ENCODE measurements at places on chromosomes 1 and 21.

- no peak for DNase-seq
Observed at GRCh38 chr21:33543505-33544129, 779 bp downstream of the SON start.

GRCh38 chr1:67843331-67843730 is 10.1 kb upstream of the GNG12 start:
- no peak for DNase-seq

DNA sequence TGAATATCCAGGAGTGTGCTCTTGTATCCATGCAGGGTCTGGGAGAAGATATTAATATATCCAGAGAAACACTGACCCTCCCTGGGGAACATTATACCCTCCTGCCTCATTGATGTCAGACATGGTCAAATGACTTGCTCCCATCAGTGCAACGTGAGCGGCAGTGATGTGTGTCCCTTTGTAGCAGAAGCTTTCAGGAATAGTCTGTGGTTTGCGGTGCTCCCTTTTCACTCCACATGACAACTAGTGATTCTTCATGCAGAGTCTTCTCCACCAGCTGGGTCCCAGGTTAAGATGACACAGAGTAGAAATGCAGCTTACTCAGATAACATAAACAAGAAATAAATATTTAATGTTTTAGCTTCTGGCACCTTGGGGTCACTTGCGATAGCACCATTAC is 31.9 kb upstream of the LYPD8 start:
- DNase-seq: no peak

GRCh38 chr1:72891976-72892375 is 609.6 kb upstream of the NEGR1 start:
- DNase-seq: no peak

- no peak for DNase-seq
Observed at GRCh38 chr21:18705971-18706370, 302.4 kb upstream of the TMPRSS15 start.

DNA sequence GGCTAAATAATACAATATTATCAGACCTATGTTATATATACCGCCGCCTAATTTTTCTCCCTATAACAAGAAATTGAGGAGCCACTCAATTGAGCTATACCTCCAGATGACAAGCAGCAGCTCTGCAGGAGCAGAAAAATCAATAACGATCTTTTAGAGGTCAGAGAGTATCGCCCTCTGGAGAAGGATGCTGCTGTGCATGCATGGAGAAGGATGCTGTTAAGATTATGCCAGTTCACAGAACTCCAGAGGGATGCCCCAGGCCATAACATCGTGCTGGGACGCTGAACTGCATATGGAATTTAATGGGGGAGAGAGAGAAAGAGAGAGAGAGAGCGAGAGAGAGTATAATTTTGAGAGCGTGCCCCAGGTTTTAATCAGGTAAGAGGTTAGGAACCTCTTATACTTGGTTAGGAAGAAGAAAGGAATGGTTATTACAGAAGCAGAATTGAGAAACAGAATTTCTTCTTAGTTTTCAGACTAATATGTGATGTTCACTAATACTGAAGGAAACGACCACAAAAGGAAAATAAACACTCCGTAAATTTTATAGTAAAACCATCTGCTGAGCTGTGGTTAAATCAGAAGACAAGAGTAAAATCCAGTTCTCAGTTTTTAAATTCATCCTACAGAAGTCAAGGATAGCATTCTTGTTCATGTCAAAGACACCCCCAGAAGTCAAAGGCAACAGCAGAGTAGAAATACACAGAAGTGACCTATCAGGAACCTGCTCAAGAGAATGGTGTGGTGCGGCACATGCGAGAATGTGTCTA is 111.1 kb downstream of the SMYD2 start:
- no peak for DNase-seq

- DNase-seq: peak; percentile 86
Observed at GRCh38 chr1:1907098-1907736, 7.8 kb upstream of the CALML6 start.

DNA sequence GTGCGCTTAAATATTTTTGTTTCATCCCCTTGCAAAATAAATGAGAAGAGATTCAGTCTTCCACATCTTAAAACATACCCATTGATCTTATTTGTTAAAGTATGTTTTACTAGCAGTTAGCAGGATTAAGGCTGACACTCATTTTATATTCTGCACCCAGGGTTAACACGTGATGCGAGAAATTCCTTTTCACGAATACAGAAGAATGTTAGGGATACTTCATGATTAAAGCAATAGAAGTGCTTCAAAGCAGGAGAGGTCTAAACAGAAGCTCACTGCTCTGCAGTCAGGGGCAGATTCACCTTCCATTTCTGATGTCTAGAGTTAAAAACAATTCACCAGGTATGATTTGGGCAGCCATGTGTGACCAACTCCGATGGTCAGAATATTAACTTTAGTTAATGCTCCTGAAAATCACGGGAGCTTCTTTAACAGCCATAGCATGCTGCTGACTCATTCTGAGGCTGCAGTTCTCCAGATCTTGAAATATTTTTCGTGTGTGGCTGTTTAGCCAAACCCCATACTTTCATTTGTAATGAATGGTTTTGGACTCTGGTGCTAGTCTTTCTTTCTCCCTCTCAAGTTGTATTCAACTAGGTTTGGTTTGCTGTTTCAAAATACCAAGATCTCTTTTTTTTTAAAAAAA is 19.7 kb downstream of the BCAR3 start:
- DNase-seq: no peak

- DNase-seq: no peak
Observed at GRCh38 chr1:112457955-112458354, 50.8 kb upstream of the WNT2B start.

- DNase-seq: no peak
Observed at GRCh38 chr1:23481026-23481597, 2.9 kb downstream of the ASAP3 start.

DNA sequence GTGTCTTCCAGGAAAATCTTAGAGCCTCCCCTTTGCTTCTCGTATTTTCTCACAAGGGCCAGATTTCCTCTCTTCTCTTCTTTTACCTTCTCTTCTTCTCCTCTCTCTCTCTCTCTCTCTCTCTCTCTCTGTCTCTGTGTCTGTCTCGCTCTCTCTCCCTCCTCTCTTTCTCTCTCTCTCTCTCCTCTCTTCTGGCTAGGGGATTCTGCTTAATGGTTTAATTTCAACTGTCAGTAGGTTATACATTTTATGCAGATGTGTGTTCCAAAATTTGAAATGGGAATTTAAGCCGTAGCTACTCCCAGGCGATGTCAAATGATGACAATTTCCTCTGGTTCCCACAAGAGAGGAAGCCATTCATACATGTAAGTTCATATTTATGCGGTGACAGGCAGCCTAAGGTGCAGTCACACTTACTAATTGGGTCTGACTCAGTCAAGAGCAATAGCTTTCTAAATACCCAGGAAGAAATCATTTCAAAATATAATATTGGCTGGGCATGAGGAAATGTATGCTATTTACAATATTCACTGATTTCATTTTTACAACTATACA is 1.4 kb downstream of the DSCAM start:
- DNase-seq: no peak

DNA sequence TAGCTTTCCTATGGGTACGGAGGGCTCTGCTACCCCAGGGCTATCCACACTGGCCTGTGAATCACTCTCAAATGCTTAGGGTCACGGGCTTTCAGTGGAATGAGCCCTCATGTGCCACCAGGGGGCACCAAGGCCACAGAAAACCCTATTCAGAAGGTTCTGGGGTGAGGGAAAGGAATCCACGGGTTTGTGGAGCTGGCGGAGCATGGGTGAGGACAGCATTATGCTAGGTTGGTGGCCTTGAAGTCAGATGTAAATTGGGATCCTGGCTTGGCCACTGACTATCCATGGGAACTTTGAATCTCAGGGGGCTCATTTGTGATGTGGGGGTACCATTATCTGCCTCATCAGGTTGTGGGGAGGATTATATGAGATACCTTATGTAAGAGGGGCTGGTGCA is 5.1 kb upstream of the LAMTOR5 start:
- DNase-seq: no peak

DNA sequence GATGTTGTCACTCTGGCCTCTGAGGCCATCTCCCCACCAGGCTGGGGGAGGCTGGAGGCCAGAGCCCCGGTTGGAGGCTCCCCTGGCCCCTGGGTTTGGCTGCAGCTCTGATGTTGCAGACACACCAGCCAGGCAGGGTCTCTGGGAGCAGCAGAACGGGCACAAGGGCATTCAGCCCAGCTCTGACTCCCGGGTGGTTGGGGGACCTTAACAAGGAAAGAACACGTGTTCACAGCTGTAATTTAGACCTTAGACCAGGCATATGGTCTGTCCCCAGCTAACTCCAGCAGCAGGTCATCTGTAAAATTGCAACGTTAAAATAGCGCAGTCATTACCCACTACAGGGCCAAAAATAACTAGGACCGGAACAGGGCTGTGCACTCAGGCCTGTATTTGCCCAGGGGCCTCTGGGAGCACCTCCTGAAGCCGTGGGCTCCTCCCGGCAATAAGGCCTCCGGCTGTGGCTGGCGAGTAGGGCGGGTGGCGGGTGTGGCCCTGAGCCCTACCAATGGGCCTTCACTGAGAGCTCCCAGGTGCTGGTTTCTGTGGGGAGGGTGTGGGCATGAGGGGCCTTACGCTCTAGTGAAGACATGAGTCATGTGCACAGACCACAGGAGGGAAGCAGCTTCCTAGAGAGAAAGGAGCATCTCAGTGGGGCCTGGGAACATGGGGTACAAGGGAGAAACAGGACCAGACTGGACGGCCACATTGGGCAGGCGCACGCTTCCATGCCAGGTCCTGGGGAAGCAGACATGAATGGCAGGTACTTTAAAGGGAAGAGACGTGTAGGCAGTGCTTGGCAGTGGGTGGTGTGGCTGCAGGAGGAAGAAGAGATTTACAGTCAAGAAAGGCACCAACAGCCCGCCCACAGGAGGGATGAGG is 6.1 kb downstream of the LDLRAP1 start:
- DNase-seq: peak; percentile 80

DNA sequence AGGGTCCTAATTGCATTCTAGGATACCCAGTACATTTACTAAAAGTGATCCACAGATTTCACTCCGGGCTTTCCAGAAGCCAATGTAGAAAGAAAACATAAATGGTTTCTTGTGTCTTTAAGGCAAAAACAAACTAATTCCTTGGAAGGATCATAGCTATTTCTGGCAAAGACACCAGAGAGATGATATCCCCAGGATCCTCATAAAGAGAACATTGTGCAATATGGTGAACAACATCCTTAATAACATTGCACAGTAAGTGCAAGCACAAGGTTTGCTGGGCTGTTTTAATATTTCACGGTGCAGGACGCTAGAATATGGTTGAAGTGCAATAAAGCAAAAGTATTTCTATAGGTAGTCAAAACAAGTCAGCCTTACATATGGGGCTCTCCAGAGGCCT is 83.0 kb downstream of the NTPCR start:
- no peak for DNase-seq

DNA sequence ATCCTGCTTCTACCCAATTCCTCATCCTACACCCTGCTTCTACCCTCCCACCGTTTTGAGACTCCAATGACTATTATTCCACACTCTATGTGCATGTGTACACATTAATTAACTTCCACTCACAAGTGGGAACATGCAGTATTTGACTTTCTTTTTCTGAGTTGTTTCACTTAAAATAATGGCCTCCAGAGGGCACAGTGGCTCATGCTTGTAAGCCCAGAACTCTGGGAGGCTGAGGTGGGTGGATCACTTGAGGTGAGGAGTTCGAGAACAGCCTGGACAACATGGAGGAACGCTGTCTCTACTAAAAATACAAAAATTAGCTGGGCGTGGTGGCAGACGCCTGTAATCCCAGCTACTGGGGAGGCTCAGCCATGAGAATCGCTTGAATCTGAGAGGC is 464.8 kb downstream of the PTBP2 start:
- no peak for DNase-seq

- DNase-seq: no peak
Observed at GRCh38 chr1:195122497-195122896, 1485.7 kb downstream of the KCNT2 start.

DNA sequence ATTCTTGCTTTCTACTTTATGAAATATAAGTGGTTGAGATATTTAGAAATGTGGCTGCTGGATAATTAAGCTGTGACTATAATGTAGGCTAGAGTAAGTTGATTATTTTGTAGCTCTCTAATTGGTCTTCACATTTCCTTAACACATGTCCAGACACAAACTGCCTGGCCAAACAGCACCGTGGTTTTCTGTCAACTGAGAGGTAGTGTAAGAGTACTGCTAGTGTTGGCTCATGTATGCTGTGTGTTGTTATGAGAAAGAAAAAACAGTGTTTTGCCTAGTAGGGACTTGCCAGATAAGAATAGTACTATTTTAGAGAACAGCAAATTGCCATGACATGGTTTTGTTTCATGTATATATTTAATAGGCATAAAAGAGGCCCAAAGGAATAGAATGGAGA is 37.1 kb downstream of the TMED5 start:
- no peak for DNase-seq

DNA sequence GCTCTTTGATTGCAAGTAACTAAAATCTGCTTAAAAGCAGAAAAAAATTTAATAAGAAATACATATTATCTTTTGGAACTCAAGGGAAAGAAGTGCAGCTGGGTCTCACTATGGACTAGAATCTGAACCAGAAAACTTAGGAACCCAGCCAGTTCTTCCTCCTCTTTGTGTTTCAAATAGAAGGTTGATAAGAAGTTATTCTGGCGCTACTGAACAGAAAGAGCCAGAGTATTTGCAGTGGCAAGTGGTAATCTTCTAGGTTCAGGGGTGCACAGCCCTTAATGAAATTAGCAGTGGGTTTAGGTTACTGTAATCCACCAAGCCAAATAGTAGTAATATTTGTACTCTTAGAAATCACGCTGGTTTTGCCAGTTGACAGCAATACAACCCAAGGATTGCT is 28.5 kb downstream of the BTBD8 start:
- no peak for DNase-seq

DNA sequence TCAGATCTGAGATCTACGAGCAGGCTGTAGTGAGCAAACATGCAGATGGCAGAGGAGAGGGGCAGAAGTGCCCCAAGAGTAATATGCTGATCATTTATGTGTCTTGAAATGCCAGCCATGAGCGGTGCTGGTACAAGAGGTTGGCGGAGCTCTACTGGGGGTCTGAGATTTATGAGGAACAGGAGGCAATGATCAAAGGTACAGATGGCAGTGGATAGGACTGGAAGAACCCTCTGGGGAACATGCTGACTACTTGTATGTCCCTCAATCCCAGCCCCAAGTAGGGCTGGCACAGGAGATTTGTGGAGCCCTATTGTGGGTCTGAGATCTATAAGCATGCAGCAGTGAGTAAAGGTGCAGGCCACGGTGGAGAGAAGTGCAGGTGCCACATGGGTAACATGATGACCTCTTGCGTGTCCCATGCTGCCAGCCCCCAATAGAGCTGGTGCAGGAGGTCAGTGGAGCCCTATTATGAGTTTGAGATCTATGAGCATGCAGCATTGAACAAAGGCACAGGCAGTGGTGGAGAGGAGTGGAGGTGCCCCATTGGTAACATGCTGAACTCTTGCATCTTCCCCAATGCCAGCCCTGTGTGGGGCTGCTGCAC is 97.2 kb upstream of the ZNF678 start:
- no peak for DNase-seq

GRCh38 chr1:228091084-228091483 is 8.6 kb downstream of the ARF1 start:
- DNase-seq: no peak

GRCh38 chr1:10734962-10735544 is 61.4 kb downstream of the CASZ1 start:
- no peak for DNase-seq

GRCh38 chr1:220699044-220699443 is 8.9 kb downstream of the C1orf115 start:
- DNase-seq: no peak

- no peak for DNase-seq
Observed at GRCh38 chr1:95309031-95309471, 75.0 kb downstream of the RWDD3 start.

- DNase-seq: no peak
Observed at GRCh38 chr21:41677671-41678015, 89.2 kb downstream of the RIPK4 start.

- DNase-seq: no peak
Observed at GRCh38 chr1:65059930-65060538, 88.0 kb upstream of the AK4 start.

Measured in RWPE2 (cell line).